NCI-H1436 treated with DMSO at 0.1 percent for 48 hours (cell line): ENCODE measurements at places on chromosomes 12 and 14.

DNA sequence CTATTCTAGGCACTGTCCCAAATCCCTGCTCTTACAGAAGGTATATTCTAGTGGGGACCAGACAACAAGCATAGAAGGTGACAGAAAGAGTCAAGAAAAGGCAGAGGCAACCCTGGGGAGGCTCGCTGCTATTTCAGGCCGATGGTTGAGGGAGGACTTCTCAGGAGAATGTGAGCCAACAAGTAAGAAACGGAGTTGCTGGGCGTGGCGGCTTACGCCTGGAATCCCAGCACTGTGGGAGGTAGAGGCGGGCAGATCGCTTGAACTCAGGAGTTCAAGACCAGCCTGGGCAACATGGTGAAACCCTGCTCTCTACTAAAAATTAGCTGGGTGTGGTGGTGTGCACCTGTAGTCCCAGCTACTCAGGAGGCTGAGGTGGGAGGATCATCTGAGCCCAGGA lies 4.7 kb upstream of the GOLGA3 start:
- DNase-seq: no peak

DNA sequence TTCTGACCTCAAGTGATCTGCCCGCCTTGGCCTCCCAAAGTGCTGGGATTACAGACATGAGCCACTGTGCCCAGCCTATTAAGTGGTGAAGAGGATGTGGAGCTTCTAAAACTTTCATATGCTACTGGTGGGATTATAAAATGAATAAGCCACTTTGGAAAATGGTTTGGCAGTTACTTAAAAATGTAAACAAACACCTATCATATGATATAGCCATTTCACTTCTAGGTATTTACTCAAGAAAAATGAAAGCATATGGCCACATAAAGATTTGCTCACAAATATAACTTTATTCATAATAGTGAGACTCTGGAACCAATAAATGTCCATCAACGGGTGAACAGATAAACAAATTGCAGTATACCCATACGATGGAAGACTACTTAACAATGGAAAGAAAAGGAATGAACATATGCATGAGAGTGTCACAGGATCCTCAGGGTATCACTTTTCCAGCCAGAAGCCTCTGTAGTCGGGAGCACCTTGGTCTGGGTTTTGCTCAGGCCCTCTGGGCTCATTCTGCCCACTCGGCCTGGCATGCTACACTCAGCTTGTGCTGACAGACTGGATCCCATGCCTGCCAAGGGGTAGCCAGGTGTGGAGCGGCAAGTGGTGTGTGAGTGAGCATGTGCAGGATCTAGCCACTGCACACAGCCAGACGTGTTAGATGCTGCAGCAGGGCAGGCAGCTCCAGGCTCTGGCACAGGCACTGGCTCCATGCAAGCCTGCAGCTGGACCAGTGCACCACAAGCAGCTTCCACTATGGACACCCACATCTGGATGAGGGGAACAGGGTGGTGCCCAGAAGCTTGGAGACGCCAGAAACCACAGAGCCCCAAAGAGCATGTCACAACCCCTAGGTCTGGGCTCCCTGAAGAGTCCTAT lies 213.2 kb upstream of the DIO3 start:
- DNase-seq: no peak

GRCh38 chr12:51103977-51104376 lies 20.6 kb upstream of the CSRNP2 start:
- DNase-seq: no peak

- DNase-seq: no peak
These were observed 92.5 kb downstream of the DPF3 start for GRCh38 chr14:72801381-72801812.

DNA sequence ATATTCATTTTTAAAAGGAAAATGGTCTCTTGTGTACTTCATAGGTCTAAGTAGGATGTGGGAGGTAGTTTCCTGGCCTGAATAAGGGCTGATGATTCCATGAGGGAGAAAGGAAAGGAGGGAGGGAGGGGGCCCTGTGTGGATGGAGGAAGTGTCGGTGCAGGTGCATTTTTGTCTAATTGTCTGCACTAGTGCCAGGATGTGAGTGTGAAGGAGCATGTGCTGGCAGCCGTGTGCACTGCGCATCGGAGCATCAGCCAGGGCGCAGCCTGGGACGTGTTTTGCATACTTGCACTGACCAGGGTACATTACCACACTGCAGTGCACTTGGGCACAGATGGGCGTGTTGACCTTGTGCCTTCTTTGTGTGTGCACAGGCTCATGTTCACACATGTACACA lies 29.2 kb downstream of the SMUG1 start:
- no peak for DNase-seq

DNA sequence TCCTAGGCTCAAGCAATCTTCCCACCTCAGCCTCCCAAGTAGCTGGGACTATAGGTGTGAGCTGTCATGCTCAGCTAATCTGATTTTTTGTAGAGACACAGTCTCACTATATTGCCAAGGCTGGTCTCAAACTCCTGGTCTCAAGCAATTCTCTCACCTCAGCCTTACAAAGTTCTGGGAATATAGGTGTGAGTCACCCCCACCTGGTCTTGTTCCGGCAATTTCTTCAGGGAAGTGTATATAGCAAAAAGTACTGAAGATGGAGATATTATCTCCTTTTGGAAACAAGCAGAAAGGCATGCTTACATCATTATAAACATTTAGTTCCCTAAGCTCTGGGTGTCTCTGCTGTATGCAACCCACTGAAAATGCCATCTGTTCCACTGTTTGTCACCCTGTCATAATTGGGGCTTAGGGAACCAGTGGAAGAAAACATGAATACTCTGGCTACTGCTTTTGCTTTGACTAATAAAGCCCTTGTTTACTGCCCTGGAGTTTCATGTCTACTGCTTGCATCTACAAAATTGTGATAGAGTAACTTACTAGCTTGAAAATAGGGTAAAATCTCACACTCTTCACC lies 940.2 kb downstream of the GALC start:
- DNase-seq: no peak

GRCh38 chr12:54370171-54370730 lies 6.0 kb upstream of the GPR84 start:
- no peak for DNase-seq

DNA sequence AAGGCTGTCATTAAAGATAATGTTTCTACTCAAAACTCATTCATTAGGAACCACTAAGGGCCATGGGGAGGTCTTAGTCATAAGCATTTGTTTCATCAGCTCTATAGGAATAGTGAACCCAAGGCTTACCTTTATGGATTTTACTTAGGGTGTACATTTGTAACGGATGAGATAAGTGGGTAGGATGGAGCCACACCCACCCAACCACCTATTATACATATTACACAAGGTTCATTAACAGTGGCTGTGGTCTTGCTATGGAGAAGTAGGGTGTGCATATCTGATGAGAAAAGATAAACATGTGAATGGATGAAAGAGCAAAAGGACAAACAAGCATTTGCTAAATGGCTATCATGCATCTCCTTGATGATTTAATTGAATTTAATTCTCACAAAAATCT lies 39.6 kb upstream of the ITPR2 start:
- peak; percentile 86 for DNase-seq

GRCh38 chr12:22738945-22739344 lies 114.0 kb downstream of the ETNK1 start:
- no peak for DNase-seq
